Activated CD4-positive, alpha-beta T cell treated with anti-CD3 and anti-CD28 coated beads for 24 hours (primary cell): ENCODE measurements at places on chromosomes 11 and 22.

GRCh38 chr22:28958611-28959010 lies 75.2 kb downstream of the ZNRF3 start:
- DNase-seq = no peak

DNA sequence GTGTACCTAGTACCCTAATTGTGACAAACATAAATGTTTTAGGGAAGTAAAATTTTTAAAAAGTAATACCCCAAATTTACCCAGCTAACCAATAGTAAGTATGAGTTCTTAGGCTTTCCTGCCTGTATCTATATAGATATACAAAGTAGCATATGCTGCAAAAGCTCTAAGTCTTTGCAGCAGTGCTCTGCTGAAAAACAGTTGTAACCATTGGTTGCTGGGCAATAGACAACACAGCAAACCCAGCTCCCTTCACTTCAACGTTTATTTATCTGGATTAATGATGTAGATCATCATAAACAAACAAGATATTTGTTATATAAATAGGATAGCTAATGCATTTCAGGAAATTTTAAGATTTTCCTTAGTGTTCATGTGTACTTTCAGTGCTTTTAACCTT lies 82.7 kb downstream of the PAX6 start:
- DNase-seq = no peak

DNA sequence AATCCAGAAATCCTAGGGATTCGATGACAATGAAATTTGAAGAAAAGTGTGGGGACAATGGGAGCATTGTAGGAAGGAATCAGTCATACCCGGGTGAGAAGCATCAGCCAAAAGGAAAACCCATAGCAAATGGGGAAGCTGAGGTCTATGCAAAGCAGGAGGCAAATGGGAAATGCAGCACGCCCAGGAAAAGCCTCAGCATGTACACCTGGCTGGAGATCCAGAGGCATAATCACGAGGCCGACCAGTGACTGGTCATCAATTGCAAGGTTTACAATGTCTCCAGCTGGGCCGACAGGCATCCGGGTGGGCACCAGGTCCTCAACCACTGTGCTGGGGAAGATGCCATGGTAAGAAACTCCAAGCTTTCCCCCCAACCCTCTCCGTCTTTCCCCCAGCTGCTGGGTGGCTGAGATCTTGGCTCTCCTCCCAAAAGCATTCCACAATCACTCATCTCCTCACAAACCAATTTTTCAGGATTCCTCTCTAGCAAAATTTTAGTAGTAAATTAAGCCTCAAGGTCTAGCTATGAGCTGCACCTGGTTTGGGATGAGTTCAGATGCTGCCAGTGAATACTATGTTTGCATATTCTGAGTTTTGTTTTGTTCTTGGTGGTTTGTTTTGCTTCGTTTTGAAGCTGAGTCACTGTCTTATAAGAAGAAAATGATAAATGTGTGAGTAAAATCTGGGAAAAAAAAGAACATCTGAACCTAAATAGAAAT lies 98.0 kb upstream of the OR5AK2 start:
- no peak for DNase-seq

- no peak for DNase-seq
Observed at GRCh38 chr11:75968021-75968625, 153.1 kb downstream of the UVRAG start.

GRCh38 chr11:1750481-1750839 lies at the start of gene IFITM10:
Gene IFITM10, minus strand, starts transcription at chr11:1750595. Its CDS starts 153 bp downstream, at chr11:1750442.
- no peak for DNase-seq

- no peak for DNase-seq
Observed at GRCh38 chr22:20155330-20156041, 4.6 kb upstream of the CCDC188 start.

- no peak for DNase-seq
Observed at GRCh38 chr11:58616594-58616993, 5.9 kb upstream of the CNTF start.

DNA sequence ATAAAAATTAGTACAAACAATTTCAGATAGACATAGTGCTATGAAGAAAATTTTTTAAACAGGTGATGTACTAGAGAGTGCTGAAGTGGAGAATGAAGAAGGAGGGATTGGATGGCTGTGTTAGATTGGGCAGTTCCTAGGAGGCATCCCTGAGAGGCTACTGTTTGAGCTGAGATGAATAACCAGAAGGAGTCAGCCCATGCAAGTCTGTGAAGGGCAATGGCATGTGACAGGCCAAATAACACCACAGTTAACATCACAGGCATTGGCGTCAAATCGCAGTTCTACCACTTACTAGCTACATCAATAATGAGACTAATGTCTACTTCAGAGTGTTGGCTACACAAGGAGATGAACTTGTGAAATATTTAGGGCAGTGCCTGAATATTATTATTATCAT lies 35.4 kb downstream of the HORMAD2 start:
- no peak for DNase-seq
